ENCODE measurements at places on chromosomes 4 and X. TPM values are rescaled to one million over a fixed set of nuclear protein-coding genes. Genes with fewer than 3 reads are reported as not detected.

Gene TEX11
- not detected for total RNA-seq

Gene ZNF157
- not detected for total RNA-seq

Gene BDH2
- total RNA-seq = 36.4 TPM

Gene PSMD10
- total RNA-seq = 71.9 TPM

Gene HMX1
- total RNA-seq = not detected

Gene SMR3B
- total RNA-seq = not detected

Gene CENPVL1
- total RNA-seq = not detected

Gene SLITRK4
- 0.77 TPM for total RNA-seq

Gene HTN3
- not detected for total RNA-seq

Gene GPR173
- 11.3 TPM for total RNA-seq

Gene FGG
- not detected for total RNA-seq

Data from endothelial cell of umbilical vein (primary cell).